NCI-H1930 (cell line): ENCODE measurements at places on chromosomes 6 and 20.

GRCh38 chr6:53529324-53530036, 15.4 kb downstream of the GCLC start:
- no peak for DNase-seq

- no peak for DNase-seq
Observed at GRCh38 chr6:26216359-26216885, 129.2 kb downstream of the HFE start.

DNA sequence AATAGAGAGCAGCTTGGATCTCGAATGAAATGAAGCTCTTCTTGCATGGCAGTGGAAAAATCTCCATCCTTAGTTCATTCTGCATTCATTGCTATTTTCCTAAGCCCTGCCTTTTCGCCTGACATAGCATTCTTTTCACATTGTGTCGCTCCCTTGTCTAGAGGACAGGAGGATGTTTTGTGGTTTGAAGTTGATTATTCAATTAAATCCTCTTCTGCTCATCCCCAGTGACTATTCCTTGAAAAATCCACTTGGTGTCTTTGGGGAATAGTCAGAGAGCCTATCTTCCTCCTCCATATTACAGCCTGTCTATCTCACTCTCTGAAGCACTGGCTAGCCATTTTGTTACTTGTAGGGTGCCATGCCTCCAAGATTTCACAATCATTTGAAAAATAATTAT, 161.2 kb downstream of the KLHL32 start:
- no peak for DNase-seq

GRCh38 chr6:49866485-49866943, at the start of gene CRISP1:
CRISP1 (minus strand) TSS chr6:49866535; CDS start chr6:49857400, 9,135 bp downstream.
- DNase-seq = no peak

DNA sequence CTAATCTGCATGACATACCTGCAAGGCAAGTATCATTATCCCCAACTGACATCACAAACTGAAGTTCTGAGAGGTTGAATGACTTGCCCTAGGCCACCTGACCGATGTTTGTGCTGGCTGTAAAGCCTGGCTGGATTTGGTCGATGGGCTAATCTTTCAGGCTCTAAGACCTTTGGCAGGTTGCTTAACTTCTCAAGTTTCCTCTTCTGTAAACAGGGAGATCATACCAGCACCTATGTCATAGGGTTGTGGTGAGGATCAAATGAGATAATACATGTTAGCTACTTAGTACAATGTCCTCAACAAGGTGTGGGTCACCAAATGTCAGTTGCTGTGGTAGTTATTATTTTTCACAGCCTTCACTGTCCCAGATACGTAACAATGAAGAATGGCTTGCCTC, 14.2 kb downstream of the ANKRD66 start:
- no peak for DNase-seq

GRCh38 chr6:161557333-161558107, 283.7 kb upstream of the AGPAT4 start:
- no peak for DNase-seq

DNA sequence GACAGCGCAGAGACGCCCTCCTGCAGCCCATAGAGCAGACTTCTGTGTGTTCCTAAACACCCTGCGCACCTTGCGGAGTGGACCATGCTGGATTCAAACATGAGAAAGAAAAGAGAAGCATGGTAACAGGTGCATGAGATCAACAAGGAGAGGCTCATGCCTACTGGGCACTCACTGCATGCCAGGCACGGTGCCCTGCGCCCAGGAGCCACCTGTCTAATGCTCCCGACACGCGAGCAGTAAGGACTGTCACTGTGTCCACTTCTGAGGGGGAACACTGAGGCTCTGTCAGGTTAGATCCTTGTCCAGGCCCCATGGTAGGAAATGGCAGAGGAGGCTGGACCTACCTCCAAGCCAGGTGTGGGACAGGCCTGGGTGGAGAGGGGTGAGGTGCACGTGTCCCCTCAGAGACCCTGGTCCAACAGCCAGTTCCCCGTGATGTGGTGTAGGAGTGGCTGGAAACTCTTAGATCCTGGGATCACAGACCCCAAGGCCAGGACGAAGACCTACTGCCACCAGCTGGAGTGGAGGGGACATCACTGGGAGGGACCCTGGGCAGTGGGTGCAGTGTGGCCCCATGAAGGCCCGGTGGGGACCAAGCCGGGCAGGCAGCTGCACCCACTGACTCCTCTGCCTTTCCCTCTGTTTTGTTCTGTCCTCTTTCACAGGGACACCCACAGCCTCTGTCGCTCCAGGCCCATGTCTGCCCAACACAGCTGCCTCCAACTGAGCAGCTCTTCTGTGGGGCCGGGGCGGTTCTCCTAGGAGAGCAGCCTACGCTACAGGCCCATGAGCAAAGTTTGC, 29.5 kb downstream of the ZBP1 start:
- no peak for DNase-seq

- no peak for DNase-seq
Observed at GRCh38 chr6:148261470-148261869, 81.2 kb upstream of the SASH1 start.

DNA sequence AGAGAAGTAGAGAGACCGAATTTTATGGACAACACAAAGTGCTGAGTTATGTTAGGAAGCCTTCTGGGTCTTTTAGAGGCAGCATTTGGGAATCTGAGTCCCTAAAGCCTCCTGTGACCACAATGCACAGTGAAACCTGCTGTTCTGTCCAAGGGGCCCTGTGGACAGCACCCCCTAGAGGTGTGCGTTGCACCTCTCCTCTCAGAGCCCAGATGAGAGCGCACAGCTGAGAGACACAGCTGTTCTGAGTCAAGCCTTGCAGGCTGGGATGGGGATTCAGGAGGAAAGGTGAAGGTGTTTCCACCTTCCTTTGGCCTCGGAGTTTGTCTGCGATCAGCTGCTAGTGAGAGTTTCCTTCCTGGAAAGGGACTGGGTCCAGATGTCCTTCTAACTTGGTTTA, 13.0 kb downstream of the PCK1 start:
- DNase-seq = peak; percentile 28
